ENCODE measurements at places on chromosomes 5 and 9.

- DNase-seq, result no peak
Observed at GRCh38 chr9:78325343-78325742, 28.4 kb downstream of the PSAT1 start.

- no peak for DNase-seq
Observed at GRCh38 chr9:124263213-124263612, 5.5 kb downstream of the NEK6 start.

GRCh38 chr5:52985306-52985705, 3.8 kb upstream of the ITGA2 start:
- no peak for DNase-seq

GRCh38 chr5:92979716-92980115, 601.3 kb downstream of the NR2F1-AS1 start:
- no peak for DNase-seq

DNA sequence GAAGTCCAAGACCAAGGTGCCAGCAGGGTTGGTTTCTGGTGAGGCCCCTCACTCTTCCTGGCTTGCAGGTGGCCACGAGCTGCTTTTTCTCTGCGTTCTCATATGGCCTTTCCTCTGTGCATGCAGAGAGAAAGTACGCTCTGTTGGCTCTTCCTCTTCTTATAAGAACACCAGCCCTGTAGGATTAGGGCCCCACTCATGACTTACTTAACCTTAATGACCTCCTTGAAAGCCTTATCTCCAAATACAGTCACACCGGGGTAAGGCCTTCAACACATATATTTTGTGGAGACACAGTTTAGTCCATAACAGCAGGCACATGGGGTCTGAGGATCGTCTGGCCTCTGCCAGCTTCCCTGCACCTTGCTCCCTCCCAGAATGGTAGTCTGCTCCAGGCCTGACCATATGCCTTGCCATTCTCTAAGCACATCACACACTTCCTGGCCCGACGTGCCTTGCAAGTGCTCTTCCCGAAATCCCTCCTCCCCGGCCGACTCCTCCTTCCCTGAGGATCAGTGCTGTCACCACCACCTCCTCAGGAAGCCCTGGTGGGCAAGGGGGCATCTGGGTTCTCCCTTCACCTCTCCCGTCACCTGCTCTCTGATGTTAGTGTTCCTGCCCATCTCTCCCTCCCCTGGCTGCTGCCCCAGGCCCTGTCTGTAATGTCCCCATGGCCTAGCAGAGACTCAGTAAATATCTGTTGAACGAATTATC, 200.7 kb downstream of the AOPEP start:
- no peak for DNase-seq

DNA sequence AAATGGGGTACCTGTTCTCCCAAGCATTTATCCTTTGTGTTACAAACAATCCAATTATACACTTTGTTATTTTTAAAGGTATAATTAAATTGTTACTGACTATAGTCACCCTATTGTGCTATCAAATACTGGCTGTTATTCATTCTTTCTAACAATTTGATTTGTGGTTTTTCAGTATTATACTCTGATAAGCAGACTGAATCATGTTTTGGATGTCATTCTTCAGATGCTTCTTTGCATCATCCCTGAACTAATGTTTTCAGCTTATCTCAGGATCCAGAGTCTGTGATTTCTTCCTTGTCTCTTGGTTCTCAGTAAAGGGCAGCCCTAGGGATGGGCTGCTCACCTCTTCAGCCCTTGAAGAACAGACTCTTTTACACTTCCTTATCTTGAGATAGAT, 177.8 kb upstream of the SGCD start:
- no peak for DNase-seq

GRCh38 chr5:80149161-80149609, 106.7 kb downstream of the SERINC5 start:
- no peak for DNase-seq

DNA sequence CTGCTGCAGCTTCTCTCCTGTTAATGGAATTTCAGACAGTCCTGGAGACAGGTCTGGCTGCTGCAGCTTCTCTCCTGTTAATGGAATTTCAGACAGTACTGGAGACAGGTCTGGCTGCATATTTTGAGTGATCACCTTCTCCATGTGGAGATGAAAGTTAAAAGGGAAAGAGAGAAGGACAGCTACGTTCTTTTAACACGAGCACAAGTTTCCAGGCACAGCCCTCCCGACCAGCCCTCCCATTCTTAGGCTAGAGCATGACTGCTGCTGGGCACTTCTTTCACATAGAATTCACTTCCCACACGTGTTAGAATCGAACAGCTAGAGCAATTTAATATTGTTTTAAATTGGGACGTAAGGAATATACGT, 133.3 kb upstream of the DMRT1 start:
- no peak for DNase-seq

GRCh38 chr5:44089424-44090144, 299.6 kb downstream of the FGF10 start:
- no peak for DNase-seq
